Activated T-helper 2 cell treated with anti-CD3 and anti-CD28 coated beads, Interferon-gamma antibody, Interleukin-2, Interleukin-4, amounts not matched to agents 10 μg/mL and 5 μg/mL and 100 μg/mL, durations not matched to agents 14 hours and 24 hours and 36 hours (primary cell): ENCODE measurements at places on chromosomes 5 and 9. TPM values are rescaled to one million over a fixed set of nuclear protein-coding genes. Genes with fewer than 3 reads are reported as not detected.

- no peak for DNase-seq
These were observed 15.8 kb downstream of the MGAT1 start for GRCh38 chr5:180786531-180787398.

The LTC4S gene
- 0.62 and 3.2 TPM in 2 replicates for total RNA-seq

The RANBP17 gene
- total RNA-seq, result not detected in 2 replicates

DNA sequence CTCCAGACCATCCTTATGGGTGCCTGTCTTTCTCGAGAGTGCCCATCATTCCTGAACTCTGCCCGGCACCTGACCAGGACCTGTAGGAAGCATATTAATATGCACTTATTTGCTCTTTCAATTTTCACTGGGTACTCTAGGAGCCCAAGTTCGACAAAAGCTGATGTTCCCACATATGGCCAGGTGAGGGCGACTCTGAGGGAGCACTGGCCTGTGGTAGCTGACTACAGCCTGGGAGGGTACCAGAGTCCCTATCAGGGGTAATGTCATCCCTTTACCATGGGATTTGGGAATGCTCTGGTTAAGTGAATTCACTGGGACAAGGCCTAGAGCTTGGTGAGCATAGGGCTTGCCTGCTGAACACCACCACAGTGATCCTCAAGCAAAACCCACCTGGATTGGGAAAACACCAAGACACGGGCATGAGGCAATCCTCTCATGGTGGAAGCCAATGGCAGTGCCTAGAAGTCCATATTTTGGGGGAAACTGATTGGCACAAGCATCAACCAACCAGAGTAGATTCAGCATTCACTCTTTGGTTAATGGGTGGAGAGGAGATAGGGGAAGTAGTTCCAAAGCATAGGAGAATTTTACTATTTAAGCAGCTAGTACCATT is 112.2 kb downstream of the MTX3 start:
- DNase-seq, result peak; percentile 15

The C5orf47 gene
- total RNA-seq, result not detected in 2 replicates

GRCh38 chr5:1495525-1495897 is 28.2 kb downstream of the LPCAT1 start:
- no peak for DNase-seq

- DNase-seq, result no peak
These were observed 7.4 kb downstream of the REEP5 start for GRCh38 chr5:112914584-112914983.
